ENCODE measurements at places on chromosomes 2 and 18. TPM values are rescaled to one million over a fixed set of nuclear protein-coding genes. Genes with fewer than 3 reads are reported as not detected.
A peak's percentile ranks its signal among the peaks of the same experiment; 100 is the strongest.

DNA sequence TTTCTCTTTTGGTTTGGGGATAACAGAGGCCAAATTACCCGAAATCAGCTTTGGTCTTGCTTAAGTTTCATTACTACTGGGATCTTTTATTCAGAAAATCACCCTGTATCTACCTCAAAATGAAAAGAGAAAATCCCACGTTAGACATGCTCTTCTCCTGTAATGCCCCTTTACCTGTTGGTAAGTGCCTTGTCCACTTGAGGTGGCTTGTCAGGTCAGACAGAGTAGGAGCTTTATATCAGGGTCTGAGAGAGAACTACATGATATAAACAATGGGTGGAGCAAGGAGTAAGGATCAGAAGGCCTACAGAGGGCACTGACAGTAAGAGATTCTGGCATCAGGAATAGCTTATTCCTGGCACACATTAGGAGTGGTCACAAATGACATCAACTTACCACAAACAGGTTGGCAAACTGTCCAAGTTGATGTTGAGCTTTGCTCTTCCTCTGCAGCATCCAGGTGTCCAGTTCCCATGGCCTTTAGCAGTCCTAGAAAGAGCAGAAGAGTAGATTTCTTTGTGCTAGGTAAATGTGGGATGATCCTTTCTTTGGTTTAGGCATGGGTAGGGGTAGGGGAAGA is at the start of gene REG1B:
Gene REG1B, minus strand, starts transcription at position 209 of the 580 bp plus-strand sequence. CDS start 381 bp downstream, outside the sequence.
- H3K36me3 ChIP-seq, result no peaks in the 10 kb centered on the region
- DNase-seq, result no peak
- H3K27me3 ChIP-seq, result no peaks in the 10 kb centered on the region
- H3K27ac ChIP-seq, result no peak within 1 kb of the TSS

DNA sequence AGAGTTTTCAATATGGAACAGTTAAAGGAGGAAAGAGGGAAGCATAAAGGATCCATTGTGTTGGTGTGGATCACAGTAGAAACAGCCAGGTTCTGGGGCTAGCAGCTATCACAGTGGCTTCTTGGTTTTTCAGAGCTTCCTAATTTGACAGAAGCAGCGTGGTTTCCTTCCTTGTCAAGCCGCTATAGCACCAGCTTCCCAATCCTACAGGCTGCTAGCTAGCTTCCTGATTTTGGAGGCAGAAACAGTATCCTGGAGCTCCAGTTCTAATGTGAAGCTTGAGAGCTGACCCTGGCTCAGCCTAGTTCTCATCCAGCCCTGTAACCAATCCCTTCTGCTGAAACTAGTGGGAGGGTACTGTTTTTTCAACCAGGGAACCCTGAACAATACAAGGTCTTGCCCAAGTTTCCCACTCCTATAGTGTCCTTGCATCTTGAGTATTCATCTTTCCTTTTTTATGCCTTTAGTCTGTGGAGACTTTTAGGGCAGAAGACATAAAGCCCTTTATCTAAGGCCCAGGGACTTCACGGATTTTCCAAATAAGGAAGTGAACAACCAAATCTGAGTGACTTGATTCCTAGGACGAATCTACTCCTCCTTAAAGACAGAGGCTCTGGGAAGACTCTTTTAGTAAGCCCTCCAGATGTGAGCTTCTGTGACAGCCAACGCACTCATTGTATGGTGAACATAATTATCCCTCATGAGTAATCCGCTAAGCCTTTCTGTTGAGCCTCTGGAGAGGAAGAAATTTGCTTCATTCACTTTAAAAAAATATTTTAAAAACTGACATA is 33.8 kb downstream of the CCDC93 start:
- H3K27me3 ChIP-seq, result no peaks in the 10 kb centered on the region
- H3K4me1 ChIP-seq, result peaks cover 10% of the 10 kb centered on the region
- H3K4me3 ChIP-seq, result no peak overlapping the region

- no peak overlapping the region for H3K4me3 ChIP-seq
- no peak for DNase-seq
- H3K4me1 ChIP-seq, result no peaks in the 10 kb centered on the region
Measured at GRCh38 chr18:52426041-52426440, 86.0 kb downstream of the DCC start.

DNA sequence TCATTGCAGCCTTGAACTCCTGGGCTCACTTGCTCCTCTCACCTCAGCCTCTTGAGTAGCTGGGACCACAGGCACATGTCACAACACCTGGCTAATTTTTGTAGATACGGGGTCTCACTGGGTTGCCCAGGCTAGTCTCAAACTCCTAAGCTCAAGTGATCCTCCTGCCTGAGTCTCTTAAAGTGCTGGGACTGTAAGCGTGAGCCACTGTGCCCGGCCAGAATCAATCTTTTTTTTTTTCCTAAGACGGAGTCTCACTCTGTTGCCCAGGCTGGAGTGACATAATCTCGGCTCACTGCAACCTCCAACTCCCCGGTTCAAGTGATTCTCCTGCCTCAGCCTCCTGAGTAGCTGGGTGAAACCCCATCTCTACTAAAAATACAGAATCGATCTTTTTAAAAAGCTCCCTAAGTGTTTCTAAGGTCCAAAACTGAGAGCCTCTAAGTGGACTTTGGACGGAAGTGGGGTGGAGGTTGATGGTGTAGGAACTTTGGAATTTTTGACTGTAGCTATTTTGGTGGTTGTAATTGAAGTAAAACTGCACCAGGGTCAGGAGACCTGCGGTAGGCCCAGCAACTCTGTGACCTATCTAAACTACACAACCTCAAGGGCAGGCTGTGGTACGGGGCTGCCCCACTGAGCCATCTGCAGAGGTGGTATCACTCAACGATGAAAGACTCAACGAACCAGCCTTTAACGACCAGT is 82.9 kb downstream of the POLR1A start:
- H3K27ac ChIP-seq, result no peak overlapping the region
- H3K36me3 ChIP-seq, result peaks cover 24% of the 10 kb centered on the region
- H3K27me3 ChIP-seq, result peaks cover 20% of the 10 kb centered on the region
- peaks cover 34% of the 10 kb centered on the region for H3K4me1 ChIP-seq
- no peak overlapping the region for H3K4me3 ChIP-seq

TUBB8B gene
- not detected for total RNA-seq

DLGAP1 gene
- 0.05 TPM for total RNA-seq

DNA sequence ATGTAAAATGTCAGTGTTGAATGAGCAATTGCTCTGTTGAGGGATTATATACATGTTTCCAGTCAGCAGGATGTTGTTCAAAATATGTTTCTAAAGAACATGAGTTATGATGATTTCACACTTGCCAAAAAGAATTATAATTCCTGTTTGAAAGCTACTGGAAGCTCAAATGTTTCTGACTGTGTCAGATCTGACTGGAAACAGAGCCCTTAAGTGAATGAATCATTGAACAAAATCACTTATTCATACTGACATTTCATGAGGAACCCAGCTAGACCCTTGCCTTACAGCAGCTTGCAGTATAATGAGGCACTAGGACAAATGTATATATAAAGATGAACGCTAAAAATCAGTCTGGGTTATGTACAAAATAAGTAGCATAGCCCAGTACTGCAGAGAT is 35.4 kb upstream of the ITGAV start:
- no peaks in the 10 kb centered on the region for H3K4me1 ChIP-seq
- H3K27me3 ChIP-seq, result no peaks in the 10 kb centered on the region
- no peak overlapping the region for H3K27ac ChIP-seq
- no peak for DNase-seq
- no peaks in the 10 kb centered on the region for H3K36me3 ChIP-seq
- no peak overlapping the region for H3K4me3 ChIP-seq

TRIM43 gene
- not detected for total RNA-seq

DNA sequence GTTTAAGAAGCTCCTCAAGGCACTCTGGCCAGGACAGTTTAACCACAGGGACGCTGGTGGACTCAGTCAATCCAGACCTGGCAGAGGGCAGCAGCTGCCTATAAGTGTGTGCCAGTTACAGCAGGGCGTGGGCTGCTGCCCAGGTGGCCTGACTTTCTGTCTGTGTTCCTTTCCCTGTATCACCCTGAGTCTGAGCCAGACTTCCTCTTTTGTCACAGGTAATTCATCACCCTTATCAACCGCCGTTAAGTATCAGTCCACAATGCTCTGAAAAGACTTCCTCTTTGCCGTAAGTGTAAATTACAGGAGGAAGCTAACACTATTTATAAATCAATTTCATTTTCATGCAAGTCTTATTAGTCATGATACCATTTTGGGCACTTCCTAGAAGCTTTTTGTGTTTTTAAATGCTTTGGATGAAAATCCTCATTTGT is 7.0 kb downstream of the LPIN1 start:
- peaks cover 55% of the 10 kb centered on the region for H3K4me1 ChIP-seq
- H3K27ac ChIP-seq, result peak overlapping the region; percentile 61
- H3K36me3 ChIP-seq, result no peaks in the 10 kb centered on the region

OBSL1 gene
- total RNA-seq, result 208 TPM

MROH2A gene
- not detected for total RNA-seq

DNA sequence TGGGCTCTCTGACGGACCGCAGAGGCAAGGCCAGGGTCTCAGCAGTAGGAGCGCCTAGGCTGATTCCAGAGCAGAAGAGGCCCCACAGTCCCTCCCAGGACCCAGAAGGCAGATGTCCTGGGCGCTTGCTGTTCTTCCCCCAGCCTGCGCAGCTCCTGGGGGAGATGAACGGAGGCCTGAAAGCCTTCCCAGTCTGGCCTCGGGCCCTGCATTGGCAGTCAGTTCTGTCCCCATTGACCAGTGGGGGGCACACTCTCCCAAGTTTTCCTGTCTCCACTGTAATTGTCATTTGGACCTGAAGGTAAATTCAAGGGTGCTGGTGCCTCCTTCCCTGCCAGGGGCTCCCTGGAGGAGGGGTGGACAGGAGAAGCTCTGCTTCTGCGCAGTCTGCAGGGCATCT is 345.7 kb downstream of the CYP26B1 start:
- peaks cover 8% of the 10 kb centered on the region for H3K27me3 ChIP-seq
- DNase-seq, result peak; percentile 69
- H3K36me3 ChIP-seq, result no peaks in the 10 kb centered on the region
- peaks cover 17% of the 10 kb centered on the region for H3K4me1 ChIP-seq
- H3K4me3 ChIP-seq, result no peak overlapping the region

DNA sequence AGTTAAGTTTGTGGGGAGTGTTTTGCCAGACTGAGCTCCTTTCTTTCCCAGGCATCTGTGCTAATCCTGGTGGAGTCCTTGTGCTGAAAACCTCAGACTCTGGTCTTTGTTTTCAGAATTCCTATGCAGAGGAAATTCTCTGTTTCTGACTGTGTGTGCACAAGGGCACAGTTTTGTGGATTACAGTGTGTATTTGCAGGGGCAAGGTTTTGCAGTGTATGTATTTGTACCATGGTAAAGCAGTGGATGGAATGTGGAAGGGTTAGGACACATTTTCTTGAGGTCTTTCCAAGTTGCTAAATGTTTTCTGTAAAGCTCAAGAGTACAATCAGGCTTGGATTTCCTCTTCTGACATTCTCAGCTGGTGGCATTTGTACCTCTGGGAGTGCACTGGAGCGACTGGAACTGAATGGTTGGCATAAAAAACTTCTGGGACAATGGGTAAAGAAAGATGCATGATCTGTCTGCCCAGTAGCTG is 139.5 kb upstream of the RND3 start:
- DNase-seq, result no peak
- H3K27ac ChIP-seq, result no peak overlapping the region
- H3K4me3 ChIP-seq, result no peak overlapping the region
- peaks cover 6% of the 10 kb centered on the region for H3K4me1 ChIP-seq

GRCh38 chr2:7725171-7725849 is 808.1 kb downstream of the RNF144A start:
- H3K36me3 ChIP-seq, result no peaks in the 10 kb centered on the region
- no peak overlapping the region for H3K4me3 ChIP-seq
- H3K27me3 ChIP-seq, result peaks cover 7% of the 10 kb centered on the region
- DNase-seq, result no peak
- no peak overlapping the region for H3K27ac ChIP-seq

DNA sequence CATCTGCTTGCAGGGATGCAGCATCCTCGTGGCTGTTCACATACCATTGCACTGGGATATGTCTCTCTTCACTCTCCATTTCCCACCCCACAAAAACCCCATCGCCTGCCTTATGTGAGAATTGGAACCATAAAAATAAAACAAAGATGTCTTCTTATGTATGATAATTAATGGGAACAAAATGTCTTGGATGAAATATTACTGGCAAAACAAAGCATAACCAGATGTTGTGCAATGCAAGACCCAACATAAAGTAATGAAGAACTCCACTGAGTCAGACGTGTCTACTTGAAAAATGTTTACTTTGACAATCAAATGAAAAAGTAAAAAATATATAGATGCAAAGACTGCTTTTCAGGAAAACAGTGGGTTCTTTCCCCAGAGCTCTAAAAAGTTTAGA is 611.3 kb upstream of the SYT4 start:
- no peaks in the 10 kb centered on the region for H3K36me3 ChIP-seq
- DNase-seq, result no peak
- no peak overlapping the region for H3K27ac ChIP-seq
- no peaks in the 10 kb centered on the region for H3K4me1 ChIP-seq
